Left kidney (tissue), 8 donors: ENCODE measurements at places on chromosomes 1 and 21.

GRCh38 chr1:88320291-88320690 lies 363.8 kb upstream of the PKN2 start:
- DNase-seq: no peak

GRCh38 chr1:110360431-110360830 lies 21.3 kb downstream of the RBM15 start:
- DNase-seq: no peak

DNA sequence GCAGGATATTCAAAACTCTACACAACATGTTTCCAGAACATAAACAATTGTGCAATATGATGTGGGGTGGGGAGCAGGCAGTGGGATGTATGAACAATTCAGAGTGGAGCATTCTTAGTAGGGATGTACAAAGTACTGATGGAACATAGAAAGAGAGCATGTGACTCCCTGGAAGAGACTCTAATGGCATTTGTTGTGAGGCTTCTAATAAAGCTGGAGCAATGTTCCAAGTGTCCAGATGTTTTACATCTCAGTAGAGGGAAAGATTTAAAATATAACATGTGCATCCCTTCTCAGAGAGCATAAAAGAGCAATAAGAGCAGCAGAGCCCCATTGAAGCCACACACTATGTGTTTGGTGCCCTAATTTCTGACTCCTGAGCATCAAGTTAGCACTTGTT lies 116.5 kb downstream of the BRINP2 start:
- peak; percentile 25 for DNase-seq

- DNase-seq: no peak
Measured at GRCh38 chr1:31984419-31985347, 29.0 kb upstream of the KHDRBS1 start.

DNA sequence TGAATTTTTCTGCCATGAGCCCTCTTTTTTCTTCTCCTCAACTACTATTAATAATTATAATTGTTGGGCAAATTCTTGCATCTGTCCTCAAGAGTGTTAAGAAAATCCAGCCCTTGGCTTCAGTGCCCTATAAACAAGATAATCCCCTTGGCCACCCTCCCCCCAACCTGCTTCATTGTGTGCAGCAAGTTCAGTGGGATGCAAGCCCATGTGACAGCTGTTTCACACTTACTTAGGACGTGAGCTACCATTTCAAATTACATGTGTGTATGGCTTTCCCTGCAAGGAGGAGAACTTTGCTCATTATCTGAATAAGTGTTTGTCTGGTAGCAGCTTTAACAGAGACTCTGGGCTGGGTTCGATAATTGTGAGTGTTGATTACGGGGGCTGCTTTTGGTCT lies 276.2 kb downstream of the CACNA1E start:
- no peak for DNase-seq

DNA sequence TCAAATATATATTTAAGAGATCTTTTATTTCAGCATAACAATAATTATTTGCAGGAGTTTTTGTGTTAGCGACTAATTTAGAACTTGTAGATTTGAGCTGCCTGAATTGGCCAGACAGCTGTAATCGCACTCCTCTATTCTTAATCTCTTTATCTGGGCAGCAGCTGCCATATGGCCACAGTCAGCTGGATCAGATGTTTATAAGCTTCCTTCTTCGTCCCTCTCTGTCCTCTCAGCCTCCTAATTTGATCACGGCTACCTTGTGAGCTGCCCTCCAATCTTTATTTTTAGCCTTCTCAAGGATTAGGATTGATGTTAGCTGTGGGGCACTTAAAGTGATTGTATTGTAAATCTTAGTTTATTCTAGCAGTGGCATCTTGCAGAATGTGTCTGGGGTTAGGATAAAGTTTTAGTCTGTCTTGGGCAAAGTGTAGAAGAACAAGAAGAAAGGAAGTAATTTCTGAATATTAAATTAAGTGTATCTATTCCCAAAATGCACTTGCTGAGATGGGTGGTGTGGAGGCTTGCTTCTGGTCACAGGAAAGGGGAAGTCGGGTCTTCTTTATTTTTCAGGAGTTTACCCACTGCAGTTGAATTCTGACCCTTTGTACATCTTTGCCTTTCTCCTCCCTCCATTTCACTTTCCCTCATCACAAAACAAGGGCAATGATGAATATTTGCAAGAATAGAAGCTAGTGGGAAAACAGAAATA lies 1.1 kb downstream of the ZBTB18 start:
- no peak for DNase-seq

GRCh38 chr1:16351456-16351993 lies 755 bp downstream of the FBXO42 start:
- peak; percentile 43 for DNase-seq

DNA sequence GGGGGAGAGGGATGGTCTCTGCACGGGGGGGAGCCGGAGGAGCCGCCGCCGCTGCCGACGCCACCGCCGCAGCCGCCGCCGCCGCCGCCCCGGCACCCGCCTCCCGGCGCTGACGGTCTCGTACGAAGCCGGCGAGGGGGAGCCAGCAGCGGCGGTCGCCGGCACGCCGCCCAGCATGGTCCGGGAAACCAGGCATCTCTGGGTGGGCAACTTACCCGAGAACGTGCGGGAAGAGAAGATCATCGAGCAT lies 311 bp downstream of the SPEN start:
- no peak for DNase-seq

GRCh38 chr1:24720152-24720551 lies 25.1 kb upstream of the CLIC4 start:
- DNase-seq: no peak

GRCh38 chr1:27531959-27532685 lies 42.2 kb upstream of the WASF2 start:
- no peak for DNase-seq

GRCh38 chr1:11526071-11526895 lies 47.3 kb downstream of the DISP3 start:
- no peak for DNase-seq

- no peak for DNase-seq
Measured at GRCh38 chr1:70675737-70676156, 264.7 kb downstream of the CTH start.

- peak; percentile 59 for DNase-seq
Measured at GRCh38 chr1:218345673-218346390, 696 bp downstream of the TGFB2 start.

DNA sequence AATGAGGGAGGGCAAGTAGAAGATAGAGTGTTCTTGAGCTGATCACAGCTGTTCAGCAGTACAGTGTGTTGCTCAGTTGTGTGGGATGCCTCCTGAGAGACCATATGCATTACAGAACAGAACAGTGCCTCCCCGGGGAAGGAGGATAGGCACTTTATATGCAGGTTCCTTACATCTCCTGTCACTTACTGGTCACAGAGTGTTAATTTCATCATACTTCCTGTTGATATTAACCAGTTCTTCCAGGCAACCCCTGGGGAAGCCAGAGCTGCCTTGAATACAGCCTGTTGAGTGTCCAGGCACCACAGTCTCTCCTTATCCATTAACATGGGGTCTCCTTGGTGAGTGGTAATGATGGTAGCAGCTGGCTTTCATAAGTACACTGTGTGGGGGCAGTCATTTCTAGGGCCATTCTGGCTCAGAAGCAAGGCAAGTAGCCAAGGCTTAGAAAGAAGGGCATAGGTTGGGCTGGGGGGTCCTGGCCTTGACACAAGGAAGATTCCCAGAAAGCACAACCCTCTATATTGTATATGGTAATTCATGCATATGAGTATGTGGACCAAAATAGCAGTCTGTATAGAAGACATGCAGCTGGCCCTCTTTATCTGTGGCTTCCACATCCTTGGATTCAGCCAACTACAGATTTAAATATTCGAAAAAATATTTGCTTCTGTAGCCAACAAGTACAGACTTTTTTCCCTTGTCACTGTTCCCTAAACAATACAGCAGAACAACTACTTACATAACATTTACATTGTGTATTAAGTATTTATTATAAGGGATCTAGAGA lies 142.4 kb downstream of the ZP4 start:
- DNase-seq: no peak

DNA sequence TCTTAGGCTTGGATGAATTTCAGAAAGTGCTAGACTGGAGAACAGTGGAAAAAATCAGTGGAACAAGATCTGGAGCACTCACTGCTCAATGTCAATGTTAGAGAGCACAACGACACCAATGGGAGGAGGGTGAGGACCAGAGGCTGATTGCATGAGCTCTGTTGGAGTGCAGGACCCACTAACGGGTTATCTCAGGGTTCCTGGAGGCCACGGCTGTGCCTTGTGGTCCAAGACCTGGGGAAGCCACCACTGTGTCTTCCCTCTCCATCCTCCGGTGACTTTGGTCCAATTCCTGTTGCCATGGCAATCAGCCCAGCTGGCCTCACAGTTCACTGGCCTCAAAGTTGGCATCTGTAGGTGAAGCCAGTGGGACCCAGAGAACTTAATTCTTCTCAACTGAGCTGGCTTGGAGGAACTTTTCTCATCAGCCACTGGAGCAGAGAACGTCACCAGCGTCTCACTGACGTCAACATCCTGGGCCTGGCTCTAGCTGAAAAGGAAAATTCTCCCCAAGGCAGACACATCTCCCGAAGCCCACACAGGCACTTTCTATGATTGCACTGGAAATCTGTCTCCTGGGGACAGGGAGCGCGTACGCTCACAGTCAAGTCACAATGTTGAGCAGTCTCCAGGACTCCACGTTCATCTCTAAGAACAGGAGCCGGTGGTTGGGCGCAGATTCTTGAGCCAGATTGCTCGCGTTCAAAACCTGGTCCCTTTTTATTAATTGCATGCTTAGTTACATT lies 21.9 kb upstream of the GPR157 start:
- DNase-seq: no peak

GRCh38 chr21:30320215-30320614 lies at the start of gene KRTAP26-1:
Gene KRTAP26-1, minus strand, starts transcription at chr21:30320315. Its CDS starts 280 bp downstream, at chr21:30320035.
- DNase-seq: no peak

GRCh38 chr21:31991356-31992331 lies 118.8 kb downstream of the HUNK start:
- DNase-seq: no peak

- no peak for DNase-seq
Measured at GRCh38 chr1:30263888-30264671, 459.3 kb downstream of the MATN1 start.

DNA sequence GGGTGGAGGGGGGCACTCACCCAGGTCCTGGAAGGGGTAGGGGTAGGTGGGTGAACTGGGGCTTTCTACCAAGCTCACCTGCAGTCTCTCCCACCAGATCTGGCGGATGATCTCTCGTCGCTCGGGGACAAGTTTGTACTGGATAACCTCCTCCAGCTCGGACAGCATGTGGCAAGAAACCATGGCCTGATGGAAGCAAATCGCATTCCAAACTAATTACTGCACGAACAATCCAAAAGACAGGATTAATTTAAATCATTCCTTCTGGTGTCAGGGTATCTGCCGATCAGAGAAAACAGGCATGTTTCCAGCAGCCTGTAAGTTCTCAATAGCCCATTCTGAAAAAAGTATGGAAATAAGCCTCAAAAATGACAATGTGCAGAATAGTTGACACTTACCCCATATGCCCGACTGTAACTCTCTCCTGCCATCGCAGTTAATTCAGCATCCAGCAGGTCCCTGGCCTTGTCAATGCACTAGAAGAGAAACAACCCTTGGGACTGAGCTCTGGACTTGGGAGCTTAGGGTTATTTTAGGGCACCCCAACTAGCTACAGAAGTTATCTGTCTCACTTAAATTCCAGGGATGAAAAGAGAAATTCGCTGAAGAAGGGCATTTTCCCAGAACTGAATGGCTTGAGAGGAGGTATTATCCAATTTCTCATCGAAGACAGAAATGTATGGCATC lies 44.4 kb upstream of the ANGPTL7 start:
- no peak for DNase-seq

- no peak for DNase-seq
Measured at GRCh38 chr1:92085727-92086126, 5.6 kb downstream of the BTBD8 start.
